ENCODE measurements at places on chromosomes 7 and 10.

DNA sequence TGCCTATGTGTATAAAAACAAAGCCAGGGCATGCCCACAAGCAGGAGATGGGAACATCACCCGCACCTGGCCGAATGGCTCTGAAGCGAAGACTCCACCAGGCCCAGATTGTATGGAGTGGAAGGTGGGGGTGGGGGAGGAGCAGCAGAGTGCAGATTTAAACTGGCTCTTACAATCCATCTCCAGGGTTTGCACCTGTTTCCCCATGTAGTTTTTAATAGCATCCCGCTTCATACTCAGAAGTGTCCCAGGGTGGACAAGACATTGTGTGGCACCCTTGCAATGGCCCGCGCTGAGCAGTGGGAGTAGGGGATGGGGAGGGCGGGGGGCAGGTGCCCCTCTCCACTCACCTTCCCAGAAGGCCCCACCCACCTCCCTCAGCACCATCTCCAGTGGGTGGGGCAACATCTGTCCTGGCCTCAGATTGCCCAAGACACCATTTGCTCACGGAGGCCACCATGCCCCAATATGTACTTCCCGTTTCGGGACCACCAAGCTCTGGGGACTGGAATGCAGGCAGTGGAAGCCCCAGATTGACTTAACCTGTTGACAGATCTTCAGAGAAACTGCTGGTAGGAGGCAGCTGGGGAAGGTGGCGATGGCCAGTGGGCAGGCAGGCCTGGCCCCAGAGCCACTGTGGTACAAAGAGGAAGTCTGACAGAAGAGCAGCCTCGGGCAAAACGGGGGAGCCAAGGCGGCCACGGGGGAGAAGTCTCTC lies 23.0 kb downstream of the VSIR start:
- DNase-seq = no peak

GRCh38 chr7:17719998-17720397 lies 220.3 kb downstream of the SNX13 start:
- DNase-seq = no peak

- DNase-seq = no peak
These were observed 2.1 kb upstream of the SHTN1 start for GRCh38 chr10:117007080-117007479.

DNA sequence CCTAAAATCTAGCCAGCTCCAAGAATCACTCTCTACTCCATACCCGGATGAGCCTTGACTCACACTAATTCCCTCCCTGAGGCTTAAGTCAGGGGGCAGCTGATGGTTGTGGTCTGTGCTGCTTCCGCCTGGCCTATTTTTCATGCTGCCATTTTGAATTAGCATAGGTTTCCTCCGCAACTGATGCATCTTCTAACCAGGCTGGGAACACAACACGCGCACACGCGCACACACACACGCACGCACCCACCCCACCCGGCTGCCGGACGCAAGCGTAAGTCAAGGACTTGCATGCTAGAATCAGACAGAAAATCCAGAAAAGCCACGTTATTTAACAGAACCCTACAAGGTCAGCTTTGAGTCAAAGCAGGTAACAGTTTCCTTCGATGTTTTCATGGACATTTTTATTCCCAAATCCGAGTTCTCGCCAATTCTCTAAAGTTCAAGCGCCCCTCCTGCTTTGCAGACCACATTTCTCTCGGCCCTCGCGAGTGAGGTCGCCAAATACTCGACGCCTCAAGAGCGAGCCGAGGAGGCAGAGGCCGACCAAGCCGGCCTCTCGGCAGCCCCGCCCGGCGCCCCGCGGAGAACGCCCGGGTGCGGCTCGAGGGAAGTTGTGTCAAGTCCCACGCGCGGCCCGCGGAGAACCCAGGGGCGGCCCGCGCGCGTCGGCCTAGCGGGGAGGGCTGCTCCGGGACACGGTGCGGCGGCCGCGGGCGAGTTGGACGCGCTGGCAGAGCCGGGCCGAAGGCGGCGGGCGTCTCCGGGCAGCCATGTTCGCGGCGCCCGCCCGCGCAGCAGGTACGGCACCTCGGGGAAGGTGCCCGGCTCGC lies 961 bp downstream of the SCRN1 start:
- no peak for DNase-seq

GRCh38 chr10:101135141-101136006 lies 4.3 kb downstream of the TLX1 start:
- DNase-seq = no peak

GRCh38 chr7:129950191-129950932 lies 2.4 kb downstream of the UBE2H start:
- DNase-seq = no peak

DNA sequence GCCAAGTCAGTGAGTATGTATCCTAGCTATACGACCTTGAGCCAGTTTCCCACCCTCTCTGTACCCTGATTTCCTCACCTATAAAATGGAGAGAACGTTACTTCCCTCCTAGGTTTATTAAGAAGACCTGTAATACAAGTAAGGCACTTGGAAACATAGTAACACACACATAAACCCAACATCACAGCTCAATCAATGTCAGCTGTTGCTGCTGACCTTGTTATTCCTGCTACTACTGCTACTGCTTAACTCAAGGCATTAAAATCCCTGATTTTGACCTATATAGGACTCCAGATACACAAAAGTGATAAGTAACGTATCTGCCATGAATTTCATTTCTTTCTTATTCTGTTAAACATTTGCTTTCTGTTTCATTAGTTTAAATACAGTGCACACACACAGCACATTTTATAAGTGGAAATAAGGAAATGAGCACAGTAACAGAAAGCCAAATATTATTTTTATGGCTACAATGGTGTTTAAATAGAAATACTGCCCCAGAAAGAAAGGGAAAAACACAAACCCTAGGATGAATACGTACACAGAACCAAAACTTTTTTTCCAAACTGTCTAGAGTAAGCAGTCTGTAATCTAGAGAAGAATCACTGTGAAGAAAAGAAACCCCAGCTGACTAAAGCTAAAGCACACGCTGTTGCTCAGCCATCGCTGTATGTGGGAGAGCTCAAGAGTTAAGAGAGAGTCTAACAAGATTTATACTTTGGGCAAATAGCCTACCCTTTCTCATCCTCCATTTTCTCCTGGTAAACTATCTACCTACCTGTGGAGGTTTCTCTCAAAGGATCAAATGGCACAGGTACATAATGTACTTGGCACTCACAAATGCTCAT lies 19.0 kb downstream of the NAPEPLD start:
- no peak for DNase-seq

GRCh38 chr10:72034761-72035160 lies 53.6 kb downstream of the SPOCK2 start:
- no peak for DNase-seq

- DNase-seq = no peak
These were observed 41.9 kb upstream of the FAM180A start for GRCh38 chr7:135790371-135790977.

GRCh38 chr7:131869169-131869844 lies 312.9 kb upstream of the PODXL start:
- DNase-seq = no peak

- DNase-seq = no peak
These were observed 45.2 kb downstream of the EZH2 start for GRCh38 chr7:148838905-148839304.

- no peak for DNase-seq
These were observed 1.6 kb upstream of the PRF1 start for GRCh38 chr10:70604106-70604505.

GRCh38 chr10:102658802-102659201 lies 14.5 kb downstream of the TRIM8 start:
- DNase-seq = no peak

DNA sequence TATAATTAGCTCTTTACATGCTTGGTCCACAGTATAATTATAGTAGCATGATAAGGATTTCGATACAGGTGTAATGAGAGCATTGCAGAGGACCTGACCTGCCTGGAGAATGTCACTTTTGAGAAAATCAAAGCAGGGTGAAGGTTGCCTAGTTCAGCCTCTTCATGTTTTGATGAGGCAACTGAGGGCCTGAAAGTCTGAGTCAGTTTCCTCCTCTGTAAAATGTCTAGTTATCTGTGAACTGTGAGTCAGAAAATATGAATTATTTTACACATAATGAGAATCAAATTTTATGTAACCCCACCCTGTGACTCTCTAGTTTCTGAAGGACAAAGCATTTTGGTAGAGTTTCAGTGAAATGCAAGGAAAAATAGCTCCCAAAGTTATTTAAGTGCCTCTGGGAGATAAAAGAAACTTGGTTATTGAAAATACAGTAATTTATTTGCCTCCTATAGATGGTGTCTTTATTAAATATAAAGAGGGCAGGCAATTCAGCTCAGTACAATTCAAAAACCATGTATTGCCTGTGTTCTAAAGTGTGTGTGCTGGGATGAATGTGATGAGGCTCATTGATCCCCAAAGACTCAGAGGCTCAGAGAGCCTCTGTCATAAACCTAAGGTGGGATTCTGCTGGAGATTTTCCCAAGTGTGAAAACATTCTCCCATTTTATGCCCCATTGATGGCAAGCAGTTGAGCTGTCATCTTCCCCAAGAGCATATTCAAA lies 37.3 kb upstream of the SAMD9L start:
- DNase-seq = no peak

DNA sequence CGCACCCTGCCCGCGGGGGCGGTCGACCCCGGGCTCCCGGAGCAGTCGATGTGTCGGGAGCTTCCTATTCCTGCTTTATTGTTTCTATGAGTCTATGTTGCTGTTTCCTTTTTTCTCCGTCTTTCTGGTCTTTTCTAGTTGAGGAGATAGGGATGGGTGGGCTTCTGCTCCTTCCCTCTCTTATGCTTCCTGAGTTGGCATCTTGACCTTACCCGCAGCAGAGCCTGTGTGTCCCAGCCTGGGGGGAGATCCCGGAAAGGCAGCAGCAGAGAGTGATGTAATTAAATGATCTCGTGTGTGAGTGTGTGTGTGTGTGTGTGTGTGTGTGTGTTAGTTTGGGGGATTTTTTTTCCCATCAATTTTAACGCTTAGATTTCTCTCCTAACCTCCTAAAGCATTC lies 486 bp upstream of the SORCS1 start:
- no peak for DNase-seq

DNA sequence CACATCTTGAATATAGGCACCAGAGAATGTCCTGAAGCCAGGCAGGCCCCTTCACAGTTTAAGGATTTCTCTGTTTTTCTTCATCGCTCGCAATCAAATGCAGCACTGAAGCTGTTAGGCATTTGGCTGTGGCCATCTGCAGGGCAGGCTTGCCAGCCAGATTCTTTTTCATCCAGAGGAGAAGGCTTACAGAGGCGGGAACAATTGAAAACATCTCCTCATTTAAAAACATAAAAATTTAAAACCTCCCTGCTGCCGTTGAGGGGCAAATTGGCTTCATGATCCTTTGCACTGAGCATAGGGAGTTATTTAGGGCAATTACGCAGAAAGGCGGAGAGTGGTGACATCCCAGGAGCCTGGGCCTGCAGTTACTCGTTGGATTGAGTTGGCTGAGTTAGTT lies 500.0 kb downstream of the TYW1 start:
- no peak for DNase-seq

DNA sequence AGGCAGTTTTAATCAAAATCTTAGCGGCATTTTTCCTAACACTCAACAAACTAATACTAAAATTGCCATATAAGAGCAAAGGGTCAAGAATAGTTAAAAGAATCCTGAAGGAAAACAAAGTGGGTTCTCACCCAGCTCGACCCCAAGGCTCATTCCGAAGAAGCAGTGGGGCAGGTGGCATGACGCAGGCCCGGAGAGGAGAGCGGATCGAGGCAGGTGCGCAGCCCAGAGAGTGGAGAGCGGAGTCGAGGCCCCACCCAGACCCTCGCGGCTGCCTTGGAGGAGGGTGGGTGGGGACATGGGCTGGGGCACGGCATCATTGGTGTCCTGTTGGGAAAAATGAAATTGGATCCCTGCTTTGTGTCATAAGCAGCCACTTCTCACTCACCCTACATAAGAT lies 109.8 kb downstream of the INPP5A start:
- DNase-seq = no peak

DNA sequence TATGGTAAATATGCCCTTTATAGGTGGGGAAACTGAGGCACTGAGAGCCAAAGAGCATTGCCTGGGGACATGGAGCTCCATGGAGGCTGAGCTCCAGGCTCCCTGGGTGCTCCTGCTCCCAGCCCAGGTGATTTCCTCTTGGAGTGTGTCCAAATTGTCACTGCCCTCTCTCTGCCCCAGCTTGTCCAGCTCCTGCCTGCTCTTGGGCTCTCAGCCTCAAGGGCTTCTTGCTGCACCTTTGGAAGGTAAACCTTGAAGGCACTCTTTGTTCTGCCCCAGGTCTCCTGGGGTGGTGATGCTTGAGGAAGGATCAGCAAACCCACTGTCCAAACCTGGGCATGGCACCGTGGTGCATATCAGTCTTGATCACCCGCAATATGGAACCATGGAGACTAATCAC lies 166.1 kb downstream of the RPS24 start:
- DNase-seq = no peak

GRCh38 chr10:71236822-71237682 lies 24.7 kb downstream of the UNC5B start:
- no peak for DNase-seq

- DNase-seq = no peak
These were observed 83.1 kb downstream of the SH3PXD2A start for GRCh38 chr10:103772096-103772845.

DNA sequence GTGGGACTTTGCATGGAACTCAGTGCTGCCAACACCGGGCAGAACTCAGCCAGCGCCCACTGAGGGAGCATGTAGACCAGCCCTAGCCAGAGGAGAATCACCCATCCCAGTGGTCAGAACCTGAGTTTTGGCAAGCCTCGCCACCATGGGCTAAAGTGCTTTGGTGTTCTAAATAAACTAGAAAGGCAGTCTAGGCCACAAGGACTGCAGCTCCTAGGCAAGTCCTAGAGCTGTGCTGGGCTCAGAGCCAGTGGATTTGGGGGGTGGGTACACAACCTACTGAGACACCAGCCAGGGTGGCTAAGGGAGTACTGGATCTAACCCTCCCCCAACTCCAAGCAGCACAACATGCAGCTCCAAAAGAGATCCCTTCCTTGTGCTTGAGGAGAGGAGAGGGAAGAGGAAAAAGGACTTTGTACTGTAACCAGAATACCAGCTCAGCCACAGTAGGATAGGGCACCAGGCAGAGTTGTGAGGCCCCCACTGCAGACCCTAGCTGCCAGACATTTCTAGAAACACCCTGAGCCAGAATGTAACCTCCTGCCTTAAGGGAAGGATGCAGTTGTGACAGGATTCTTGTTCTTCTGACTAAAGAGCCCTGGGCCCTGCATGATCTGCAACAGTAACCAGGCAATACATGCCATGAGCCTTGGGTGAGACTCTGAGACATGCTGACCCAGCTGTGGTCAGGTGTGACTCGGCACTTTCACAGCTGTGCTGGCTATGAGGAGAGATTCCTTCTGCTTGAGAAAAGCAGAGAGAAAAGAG lies 24.4 kb downstream of the GSDME start:
- DNase-seq = no peak

GRCh38 chr10:119297207-119297968 lies 90.0 kb downstream of the GRK5 start:
- DNase-seq = no peak

GRCh38 chr10:31687663-31688482 lies 240.8 kb downstream of the ARHGAP12 start:
- no peak for DNase-seq
